Stimulated activated CD4-positive, alpha-beta T cell treated with anti-CD3 and anti-CD28 coated beads, Interleukin-4, amount 100 ng/mL, for 24 hours (primary cell): ENCODE measurements at places on chromosomes 6 and 20.

DNA sequence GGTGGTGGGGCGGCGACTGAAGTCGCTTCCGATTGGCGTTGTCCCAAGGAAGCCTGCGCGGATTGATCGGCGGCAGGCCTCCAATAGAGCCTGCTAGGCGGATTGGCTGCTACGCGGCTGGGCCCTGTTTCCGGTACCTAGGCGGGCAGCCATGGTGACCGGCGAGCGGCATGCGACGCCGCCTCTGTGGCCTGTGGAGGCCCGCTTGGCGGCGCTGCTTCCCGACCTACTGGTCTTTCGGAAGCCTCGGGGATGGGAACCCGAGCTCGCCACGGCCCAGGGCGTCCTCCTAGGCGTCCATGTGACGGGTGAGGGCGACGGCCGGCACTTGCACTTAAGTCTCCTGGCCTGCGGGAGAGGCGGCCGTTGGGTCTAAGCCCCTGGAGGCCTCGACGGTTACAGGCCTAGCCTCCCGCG lies 28.1 kb downstream of the NFYA start:
- peak; percentile 37 for DNase-seq

- DNase-seq: no peak
Observed at GRCh38 chr6:135600086-135600702, 102.7 kb upstream of the AHI1 start.

DNA sequence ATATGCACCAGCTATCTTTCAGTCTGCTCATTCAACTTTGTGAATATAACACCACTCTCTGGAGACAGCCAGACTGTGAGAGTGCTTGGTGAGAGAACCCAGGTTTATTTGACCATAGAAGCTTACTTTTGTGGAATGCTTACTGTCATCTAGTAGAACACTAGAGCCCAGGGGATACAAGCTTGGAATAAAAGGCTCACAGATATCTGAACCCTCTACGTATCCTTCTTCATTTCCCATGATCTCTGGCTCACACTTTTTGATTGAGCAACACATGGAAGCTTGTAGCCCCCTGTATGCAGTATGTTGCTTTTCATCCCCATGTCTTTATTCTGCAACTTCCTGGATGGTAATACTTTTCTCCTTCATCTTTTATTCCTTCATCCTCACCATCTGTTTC lies 835.3 kb upstream of the CITED2 start:
- no peak for DNase-seq

GRCh38 chr6:28303570-28303969 lies 22.2 kb downstream of the PGBD1 start:
- peak; percentile 26 for DNase-seq

- no peak for DNase-seq
Observed at GRCh38 chr6:157086632-157087031, 236.7 kb downstream of the TMEM242 start.

DNA sequence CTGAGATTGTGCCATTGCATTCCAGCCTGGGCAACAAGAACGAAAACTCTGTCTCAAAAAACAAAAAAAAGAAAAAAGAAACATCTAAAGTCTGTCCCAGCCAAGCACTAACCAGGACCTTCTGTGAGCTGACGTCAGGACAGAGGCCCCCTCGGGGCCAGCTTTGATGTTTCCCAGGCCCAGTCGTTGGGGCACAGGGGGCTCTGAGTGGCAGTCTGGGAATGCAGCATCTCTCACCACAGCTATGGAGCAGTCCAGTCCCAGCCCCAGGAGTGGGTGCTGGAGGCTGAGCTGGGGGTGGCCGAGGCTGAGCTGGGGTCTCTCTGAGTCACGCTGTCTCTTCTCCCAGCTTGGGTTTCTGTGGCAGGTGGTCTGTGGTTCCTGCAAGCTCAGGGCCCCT lies 46.0 kb upstream of the SRF start:
- no peak for DNase-seq

DNA sequence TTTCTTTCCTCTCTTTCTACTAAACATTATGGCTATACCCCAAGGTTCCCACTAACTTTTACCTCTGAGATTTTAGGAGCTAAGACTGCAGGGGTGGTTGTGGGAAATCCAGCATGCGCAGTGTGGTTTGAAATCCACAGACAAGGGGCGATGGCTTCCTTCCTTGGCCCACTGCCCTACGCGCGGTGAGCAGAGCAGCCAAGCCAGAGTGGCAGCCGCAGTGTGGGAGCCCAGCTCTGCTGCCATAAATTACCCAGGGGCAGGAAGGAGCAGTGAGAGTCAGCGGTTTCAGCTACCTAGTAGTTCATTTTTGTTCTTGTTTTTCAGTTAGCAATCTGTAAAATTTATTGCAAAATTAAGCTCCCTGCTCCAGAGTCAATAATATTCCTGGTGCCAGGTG lies 101.4 kb downstream of the BMP2 start:
- no peak for DNase-seq
